CD14-positive monocyte (primary cell): ENCODE measurements at places on chromosomes 12 and 14. TPM values are rescaled to one million over a fixed set of nuclear protein-coding genes. Genes with fewer than 3 reads are reported as not detected.

Gene WASHC4
- 69.0 TPM for polyA plus RNA-seq

Gene TPPP2
- not detected for polyA plus RNA-seq

Gene RPGRIP1
- polyA plus RNA-seq = 7.4 TPM

Gene PTHLH
- polyA plus RNA-seq = not detected

Gene TMEM121
- polyA plus RNA-seq = 0.08 TPM in 2 replicates

- no peak for DNase-seq
Observed at GRCh38 chr12:32270818-32271710, 128.3 kb upstream of the FGD4 start.

DNA sequence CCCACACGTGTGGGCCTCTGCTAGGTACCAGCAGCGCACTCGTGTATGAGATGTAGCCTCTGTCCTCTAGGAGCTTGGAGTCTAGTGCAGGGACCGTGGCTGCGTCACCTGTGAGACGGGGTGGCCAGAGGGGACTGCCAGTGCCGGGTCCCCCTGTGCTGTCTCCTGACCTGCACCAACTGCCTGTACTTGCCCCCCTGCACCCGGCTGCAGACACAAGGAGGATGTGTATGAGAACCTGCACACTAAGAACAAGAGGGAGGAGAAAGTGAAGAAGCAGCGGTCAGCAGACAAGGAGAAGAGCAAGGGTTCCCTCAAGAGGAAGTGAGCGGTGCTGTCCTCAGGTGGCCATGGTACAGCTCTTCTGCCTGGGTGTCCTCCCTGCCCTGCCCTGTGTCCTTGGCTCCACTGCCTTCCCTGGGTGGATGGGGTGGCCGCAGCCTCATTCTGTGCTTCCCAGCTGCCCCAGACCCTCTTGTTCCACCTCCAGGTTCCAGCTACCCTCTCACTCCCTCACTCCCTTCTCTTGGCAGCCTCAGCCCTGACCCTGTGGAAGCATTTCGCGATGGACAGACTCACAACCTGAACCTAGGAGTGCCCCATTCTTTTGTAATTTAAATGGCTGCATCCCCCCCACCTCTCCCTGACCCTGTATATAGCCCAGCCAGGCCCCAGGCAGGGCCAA, 9.6 kb downstream of the PTPN6 start:
- DNase-seq = peak; percentile 51

GRCh38 chr12:114774197-114774596, 90.2 kb upstream of the TBX3 start:
- DNase-seq = peak; percentile 20

- DNase-seq = no peak
Observed at GRCh38 chr12:90940872-90941499, 14.0 kb downstream of the CCER1 start.

GRCh38 chr12:4483885-4484823, 38.5 kb upstream of the FGF6 start:
- DNase-seq = no peak

DNA sequence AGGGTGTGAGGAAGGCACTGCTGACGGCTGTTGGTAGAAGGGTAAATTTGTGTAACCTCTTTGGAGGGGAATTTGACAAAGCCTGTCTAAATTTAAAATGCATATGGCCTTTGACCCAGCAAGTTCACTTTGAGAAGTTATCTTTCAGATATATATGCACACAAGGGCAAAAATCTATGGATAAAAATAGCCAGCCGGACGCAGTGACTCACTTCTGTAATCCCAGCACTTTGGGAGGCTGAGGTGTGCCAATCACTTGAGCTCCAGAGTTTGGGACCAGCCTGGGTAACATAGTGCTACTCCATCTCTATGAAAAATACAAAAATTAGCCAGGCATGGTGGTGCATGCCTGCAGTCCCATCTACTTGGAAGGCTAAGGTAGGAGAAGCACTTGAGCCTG, 13.4 kb downstream of the UBC start:
- no peak for DNase-seq

DNA sequence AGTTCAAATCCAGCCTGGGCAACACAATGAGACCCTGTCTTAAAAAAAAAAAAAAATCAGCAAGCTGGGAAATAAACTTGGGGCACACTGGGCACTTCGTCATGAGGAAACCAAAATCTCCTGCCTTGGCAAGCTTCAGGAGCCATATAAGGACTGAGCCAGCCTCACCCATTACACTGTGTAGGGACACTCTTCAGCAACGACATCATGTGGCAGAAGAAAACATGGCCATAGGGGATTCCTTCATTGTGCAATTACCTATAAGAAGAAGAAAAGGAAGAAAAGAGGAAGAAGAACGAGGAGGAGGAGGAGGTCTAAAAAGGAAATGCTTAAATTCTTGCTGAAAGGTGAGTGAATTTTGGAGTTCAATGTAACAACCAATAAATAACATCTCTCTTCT, 26.1 kb upstream of the IFNG start:
- DNase-seq = peak; percentile 9

- DNase-seq = no peak
Observed at GRCh38 chr12:2682296-2683251, 112.2 kb upstream of the FKBP4 start.

GRCh38 chr12:100987552-100988521, 193.3 kb downstream of the ANO4 start:
- DNase-seq = no peak

GRCh38 chr14:75702122-75702521, 41.1 kb downstream of the TTLL5 start:
- DNase-seq = no peak

DNA sequence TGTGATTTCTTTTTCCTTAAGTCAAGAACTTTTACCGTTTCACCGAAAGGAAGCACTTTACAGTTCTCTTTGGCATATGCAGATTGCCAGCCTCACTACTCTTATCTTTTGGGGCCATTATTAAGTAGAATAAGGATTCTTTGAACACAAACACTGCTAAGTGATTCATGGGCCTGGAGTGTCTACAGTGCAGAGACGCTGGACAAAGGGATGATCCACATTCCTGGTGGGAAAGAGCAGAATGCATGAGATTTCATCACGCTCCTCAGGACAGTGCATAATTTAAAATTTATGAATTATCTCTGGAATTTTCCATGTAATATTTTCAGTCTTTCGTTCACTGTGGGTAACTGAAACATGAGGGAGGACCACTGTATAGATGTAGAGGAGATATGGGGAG, 90.2 kb downstream of the TTLL5 start:
- no peak for DNase-seq

DNA sequence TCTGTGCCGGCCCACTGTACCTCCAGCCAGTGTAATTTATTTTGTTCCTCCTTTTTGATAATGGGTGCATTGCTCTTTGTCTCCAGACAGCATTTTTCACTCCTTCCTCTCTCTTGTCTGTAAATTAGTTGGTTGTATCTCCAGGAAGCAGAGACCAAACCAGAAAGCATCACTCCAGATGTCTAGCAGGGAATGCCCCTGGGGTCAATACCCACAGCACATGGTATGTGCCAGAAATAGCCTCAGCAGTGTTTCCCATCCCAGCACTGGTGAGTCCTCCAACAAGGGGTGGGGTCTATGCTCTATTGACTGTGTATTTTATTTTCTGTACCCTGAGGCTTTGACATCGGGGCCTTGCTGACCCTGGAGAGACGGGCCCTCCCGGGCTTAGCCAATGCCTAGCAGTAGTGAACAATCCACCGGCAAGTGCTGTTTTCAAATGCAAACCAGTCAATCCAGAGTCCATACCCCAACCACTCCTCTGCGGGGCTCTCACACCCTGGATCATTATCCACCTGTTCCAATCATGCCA, 50.2 kb upstream of the FZD10 start:
- DNase-seq = no peak

GRCh38 chr12:43078976-43079375, 473.0 kb downstream of the ADAMTS20 start:
- DNase-seq = no peak
